SW480 (cell line): ENCODE measurements at places on chromosomes 16 and 17.

- peak; percentile 17 for DNase-seq
Measured at GRCh38 chr17:61294777-61295176, 104.9 kb upstream of the TBX2 start.

DNA sequence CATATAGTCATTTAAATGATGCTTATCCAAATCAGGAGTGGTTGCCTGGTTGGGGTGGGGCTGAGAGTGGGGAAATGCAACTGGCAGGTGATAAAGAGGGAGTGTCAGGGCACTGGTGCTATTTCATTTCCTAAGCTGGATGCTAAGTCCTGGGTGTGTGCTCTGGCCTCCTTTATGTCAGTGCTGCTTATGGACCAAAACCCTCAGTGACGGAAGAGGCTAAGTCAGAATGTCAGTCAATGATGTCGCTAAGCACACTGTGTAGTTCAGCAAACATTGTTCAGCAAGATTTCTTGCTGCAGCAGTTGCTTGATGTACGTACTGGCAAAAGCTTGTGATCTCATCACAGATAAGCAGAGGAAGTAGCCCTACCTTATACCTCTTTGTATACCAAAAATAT, 16.4 kb upstream of the FLCN start:
- DNase-seq = no peak

GRCh38 chr16:83826146-83826913, 18.6 kb downstream of the HSBP1 start:
- DNase-seq = peak; percentile 76

- peak; percentile 33 for DNase-seq
Measured at GRCh38 chr17:42276359-42276608, at the start of gene STAT5B. TSS of gene STAT5B (minus strand) at chr17:42276391. CDS start at chr17:42232127, 44,264 bp downstream.

DNA sequence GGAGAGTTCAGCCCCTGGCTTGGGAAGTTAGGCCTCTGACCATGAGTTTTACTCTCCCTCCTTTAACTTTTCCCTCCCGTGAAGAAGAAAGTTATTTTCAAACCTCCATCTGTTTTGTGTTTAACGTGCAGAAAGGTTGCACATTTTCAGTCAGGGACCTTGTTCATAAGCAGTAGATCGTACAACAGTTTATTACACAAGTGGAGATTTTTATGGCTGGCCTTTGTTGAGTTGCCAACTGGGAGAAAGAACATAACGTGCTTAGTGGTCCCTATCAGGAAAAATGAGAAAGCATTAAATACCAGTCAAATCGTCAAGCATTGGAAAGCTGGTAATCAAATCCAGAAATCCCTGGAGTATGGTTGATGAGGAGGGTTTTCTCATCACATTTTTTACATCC, 117.9 kb upstream of the MYOCD start:
- no peak for DNase-seq

DNA sequence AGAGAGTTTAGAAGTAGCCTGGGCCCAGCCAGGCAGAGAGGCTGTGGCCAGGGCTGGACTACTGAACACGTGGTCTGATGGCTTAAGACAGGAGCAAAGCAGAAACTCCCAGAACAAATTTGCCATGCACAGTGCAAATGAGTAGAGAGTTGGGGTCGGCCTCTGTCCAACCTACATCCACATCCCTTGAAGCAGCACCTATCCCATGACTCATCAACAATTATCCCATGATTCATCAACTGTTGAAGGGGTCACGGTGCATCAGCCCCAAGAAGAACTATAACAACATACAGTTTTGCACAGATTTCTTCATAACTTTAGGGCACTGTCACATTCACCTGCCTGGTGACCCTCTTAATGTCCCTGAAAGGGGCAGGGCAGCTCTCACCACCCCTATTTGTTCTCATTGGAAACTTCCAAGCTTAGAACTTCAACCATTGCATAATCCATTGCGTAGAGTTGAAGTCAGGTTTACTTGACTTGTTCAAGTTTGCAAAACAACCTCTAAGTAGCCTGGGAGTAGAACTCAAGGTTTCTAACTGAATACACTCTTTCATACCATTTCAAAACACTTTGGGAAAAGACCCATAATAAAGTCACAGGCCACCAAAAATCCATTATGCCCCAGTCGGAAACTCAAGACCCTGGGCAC, 235.2 kb upstream of the CDH5 start:
- DNase-seq = peak; percentile 69

DNA sequence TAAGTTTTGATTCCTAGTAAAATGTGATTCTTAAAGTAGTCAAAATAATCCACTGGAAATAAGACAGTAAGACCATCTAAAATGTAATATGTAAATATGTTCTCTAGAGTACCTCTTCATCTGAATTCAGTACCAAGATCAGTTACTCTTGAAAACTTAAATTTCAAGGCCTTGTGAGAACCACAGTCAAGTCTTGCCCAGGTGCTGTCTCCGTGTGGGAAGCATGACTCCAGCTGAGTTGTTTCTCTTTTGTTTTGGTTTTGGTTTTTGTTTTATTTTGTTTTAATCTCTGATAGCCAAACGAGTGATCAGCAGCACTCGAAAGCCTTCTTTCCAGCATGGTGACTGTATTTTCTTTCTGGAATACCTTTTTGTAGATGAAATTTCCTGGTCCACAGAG, 907.0 kb downstream of the KCNJ18 start:
- no peak for DNase-seq

DNA sequence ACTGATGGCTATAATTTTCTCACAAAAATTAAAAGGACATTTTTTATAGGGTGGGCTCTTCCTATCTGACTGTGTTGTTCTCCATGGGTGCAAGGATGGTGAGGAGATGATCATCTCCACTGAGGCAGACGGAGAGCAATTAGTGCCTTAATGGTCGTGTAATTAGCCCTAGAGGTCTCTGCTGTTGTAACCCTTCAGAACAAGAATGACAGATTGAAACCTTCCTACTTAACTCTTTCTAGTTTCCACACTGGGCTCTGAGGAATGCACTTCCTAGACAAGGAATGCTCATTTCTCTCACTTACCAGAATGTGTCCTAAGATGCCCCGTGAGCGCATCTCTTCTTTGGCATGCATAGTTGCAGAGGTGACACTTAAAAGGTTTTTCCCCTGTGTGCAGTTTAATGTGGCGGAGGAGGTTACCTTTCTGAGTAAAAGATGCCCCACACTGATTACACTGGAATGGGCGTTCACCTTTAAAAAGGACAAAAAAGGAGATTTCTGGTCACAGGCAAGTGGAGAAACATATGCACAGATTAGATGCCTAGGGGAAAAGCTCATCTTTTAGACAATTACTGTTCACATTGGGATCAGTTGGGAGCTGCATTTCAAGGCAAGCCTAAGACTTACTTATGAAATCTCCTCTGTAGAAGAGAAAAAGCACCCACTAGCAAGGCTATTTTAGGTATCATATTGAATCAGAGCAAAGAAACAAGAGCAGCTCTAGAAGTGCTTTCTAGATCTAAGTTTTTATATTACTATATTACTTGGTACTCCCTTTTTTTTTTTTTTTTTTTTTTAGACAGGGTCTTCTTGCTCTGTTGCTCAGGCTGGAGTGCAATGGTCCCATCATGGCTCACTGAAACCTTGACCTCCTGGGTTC, 53.6 kb downstream of the GRB7 start:
- DNase-seq = no peak

- DNase-seq = no peak
Measured at GRCh38 chr16:85530370-85530739, 82.8 kb upstream of the GSE1 start.

GRCh38 chr16:88969361-88969831, 7.6 kb downstream of the CBFA2T3 start:
- no peak for DNase-seq

DNA sequence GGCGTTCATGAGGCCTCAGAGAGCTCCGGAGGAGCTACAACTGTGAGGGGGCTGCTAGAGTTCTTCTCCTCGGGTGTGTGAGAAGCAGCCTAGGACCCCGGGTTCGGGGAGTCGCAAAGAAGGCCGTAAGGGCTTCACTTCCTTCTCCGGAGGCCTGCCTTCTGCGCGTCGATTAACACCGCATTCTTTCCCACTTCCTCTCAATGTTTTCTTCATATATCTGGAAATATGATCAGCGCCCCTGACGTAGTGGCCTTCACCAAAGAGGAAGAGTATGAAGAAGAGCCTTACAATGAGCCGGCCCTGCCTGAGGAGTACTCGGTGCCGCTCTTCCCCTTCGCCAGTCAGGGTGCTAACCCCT, 449 bp downstream of the SMCR8 start:
- DNase-seq = no peak

DNA sequence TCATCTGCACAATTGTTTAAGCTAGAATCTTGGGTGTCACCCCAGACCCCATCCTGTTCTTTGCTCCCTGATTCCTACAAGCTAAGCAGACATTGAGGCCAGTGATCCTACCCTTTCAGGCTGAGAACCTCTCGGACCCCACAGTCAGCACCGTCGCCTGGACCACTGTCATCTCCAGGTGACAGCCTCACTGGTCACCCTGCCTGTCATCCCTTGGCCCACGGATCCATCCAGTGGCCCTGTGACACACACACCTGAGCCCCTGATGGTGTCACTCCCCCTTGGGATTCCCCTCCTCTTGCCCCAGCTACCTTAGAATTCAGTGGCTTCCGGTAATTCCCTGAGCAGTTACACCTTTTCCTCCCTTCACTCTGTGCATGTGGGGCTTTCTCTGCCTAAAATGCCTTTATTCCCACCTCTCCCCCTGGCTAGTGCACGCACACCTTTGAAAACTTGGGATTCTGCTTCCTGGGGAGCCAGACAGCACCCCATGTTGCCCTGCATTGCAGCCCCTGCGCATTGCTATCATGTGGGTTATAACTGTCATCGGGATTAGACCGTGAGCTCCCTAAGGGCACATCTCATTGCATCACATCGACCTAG, 3.0 kb downstream of the C16orf86 start:
- no peak for DNase-seq

GRCh38 chr16:10509534-10510025, 70.8 kb downstream of the EMP2 start:
- DNase-seq = peak; percentile 79

- peak; percentile 77 for DNase-seq
Measured at GRCh38 chr16:85316321-85316919, 204.1 kb upstream of the CIBAR2 start.

DNA sequence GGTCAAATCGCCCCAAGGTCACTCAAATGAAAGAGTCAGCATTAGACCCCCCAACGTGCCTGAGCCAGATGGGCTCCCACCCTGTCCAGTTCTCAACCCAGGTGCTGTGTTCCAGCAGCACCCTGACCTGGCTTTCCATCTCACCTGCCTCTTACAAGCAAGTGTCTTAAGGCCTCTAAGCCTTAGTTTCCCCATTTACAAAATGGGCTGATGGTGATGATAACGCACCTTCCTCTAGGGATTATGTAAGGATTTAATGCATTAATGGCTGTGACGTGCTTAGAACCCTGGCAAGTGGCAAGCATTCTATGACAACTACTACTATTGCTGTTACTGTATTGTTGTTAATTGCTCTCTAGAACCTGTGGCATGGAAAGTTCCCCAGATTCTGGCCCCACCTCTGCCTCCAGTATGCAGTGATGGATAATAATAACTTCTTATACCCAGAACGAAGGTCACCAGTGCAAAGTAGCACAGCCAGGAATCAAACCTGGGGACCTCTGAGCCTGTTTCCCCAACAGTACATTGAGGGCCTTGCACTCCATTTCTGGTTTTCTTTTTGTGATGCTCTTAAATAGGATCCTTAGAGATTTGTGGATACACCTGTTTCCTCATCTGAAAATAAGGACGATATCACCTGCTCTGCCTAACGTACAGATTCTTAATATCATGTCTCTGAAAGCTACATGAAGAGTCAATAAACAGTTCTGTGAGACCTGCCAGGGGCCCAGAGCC, 3.3 kb upstream of the SLC25A39 start:
- no peak for DNase-seq

GRCh38 chr17:28711723-28712031, at the start of gene PROCA1:
TSS of gene PROCA1 (minus strand) at chr17:28711888. CDS start at chr17:28711660, 228 bp downstream.
- no peak for DNase-seq

DNA sequence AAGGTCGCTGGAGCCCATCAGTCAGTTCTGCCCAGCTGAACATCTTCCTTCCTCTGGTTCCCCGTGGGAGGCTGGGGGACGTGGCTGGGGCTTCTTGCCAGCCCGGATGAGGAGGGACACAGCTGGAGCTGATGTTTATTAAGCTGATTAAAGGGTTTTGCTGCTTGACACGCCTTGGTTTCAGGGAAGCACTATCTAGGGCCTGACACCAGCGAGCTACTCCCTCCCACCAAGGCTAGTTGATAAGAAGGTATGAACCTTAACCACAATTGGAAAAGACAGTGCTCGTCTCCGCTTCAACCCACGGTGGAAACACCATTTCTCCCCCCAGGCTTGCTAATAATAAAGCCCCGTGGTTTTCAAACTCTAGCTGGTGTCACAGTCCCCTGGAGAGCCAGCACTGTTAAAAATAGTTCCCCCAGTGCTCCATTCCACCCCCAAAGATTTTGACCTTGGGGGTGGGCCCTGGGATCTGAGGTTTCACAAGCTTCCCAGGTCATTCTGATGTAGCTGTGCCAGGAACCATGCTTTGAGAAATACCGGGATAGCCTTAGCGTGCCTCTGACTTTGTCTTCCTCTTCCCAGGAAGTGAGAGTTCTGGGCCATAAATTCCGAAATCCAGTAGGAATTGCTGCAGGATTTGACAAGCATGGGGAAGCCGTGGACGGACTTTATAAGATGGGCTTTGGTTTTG, 5.5 kb downstream of the DHODH start:
- DNase-seq = no peak

GRCh38 chr16:87556941-87557459, 45.3 kb upstream of the JPH3 start:
- no peak for DNase-seq

DNA sequence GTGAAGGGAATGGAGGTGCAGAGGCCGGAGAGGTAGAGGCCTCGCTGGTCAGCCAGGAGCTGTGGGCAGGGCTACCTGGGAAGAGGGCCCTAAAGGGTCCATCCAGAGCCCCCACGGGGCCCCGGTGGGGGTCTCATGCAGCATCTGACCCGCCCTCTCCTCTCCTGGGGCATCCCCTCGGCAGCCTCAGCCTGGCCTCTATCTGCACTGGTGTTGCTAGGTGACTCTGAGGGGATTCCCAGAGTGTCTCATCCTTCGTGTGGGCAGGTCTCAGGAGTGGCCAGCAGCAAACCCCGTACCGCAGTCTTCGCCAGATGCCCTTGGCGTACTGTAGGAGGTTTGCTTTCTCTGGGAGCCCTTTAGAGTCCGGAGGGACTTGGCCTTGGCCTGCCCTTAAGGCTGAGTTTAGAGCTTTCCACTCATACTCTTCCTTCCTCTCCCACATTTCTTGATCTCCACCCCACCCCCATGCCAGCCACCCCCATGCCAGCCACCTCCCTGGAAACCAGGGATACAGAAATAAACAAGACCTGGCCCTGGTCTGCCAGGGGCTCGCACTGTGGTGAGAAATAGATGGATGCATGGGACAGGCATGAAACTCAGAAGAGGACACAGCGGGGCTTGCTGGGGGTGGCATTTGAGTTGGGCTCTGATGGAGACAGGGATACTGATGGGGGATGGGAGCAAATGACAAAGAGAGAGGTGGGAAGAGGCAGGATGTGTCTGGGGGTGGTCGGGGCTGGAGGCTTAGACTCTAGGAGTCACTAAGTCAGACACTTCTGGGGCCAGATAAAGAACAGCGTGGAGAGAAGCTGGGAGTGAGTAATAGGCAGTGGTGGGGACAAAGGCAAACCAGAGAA, 9.9 kb downstream of the SLC5A10 start:
- no peak for DNase-seq

- no peak for DNase-seq
Measured at GRCh38 chr17:39735882-39736281, 1.9 kb upstream of the GRB7 start.

- no peak for DNase-seq
Measured at GRCh38 chr17:75754378-75755204, 10.4 kb downstream of the GALK1 start.
